ENCODE measurements at places on chromosomes 13 and 19.
A peak's percentile ranks its signal among the peaks of the same experiment; 100 is the strongest.

DNA sequence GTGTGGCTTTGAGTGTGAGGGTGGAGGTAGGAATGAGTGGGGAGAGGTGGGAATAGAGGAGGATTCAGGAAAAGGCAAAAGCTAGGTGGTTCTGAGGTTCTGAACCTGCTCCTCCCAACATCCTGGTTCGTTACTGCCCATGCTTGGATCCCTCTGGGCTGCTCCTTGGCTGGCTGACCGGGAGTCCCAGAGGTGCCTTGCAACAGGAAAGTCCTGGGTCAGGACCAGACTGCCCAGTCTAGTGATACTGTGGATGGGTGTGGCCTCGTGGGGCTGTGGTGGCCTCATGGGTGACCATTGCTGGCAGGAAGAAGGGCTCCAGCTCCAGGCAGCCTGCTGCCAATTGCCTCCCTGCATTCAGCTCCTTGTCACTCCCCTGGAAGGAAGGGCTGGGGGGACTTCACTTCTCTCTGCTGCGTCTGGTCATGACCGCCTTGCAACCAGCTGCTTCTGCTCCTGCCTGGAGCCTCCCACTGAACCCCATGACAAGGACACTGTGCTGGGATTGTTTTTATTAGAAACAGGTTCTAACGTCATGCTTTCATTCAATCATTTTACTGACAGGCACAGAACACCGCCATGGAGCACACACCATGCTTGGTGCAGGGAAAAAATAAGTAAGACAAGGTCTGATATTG, 61.5 kb upstream of the UBL3 start:
- no peak for DNase-seq

GRCh38 chr19:50158577-50158976, 4.5 kb downstream of the IZUMO2 start:
- no peak for DNase-seq

- DNase-seq: no peak
These were observed 304.8 kb upstream of the MAB21L1 start for GRCh38 chr13:35781036-35782000.

- peak; percentile 65 for DNase-seq
These were observed 1.7 kb upstream of the PNKP start for GRCh38 chr19:49869009-49869483.

- DNase-seq: no peak
These were observed 1.4 kb downstream of the CAPN12 start for GRCh38 chr19:38742906-38743305.

- DNase-seq: no peak
These were observed 6.4 kb upstream of the DNMT1 start for GRCh38 chr19:10201176-10201575.

GRCh38 chr13:98368019-98368418, 190.9 kb upstream of the RNF113B start:
- no peak for DNase-seq

- DNase-seq: no peak
These were observed at the start of gene TEAD2 for GRCh38 chr19:49362048-49362928. TEAD2 (minus strand) TSS chr19:49362416; CDS start chr19:49360075, 2,341 bp downstream.

DNA sequence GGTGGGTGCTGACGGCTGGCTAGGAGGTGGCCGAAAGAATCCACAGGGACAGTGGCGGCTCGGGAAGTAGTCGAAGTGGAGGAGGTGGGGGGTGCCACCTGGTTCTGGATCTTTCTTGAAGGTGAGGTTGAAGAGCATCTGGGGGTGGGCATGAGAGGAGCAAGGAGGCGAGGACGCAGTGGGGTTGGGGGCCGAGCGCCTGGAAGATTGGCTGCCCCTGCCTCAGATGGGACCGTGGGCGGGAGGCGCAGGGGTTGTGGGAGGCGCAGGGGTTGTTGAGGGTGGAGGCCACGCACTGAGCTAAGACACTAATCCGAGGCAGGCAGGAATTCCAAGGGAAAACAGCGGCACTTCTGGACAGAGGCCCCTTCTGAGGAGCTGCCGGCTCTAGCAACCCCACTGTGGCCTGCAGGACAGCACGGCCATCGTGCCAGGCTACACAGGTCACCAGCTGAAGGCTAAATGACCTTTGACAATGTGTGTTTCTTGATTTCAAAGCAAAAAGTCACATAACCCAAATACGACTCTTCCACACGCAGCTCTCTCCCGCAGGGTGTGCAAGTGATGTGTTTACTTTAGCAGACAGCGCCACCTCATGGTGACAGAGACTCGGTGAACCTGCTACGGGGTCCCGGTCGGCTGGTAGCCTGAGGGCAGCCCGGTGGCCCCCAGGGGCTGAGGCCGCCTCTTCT, 44.1 kb upstream of the RANBP3 start:
- peak; percentile 58 for DNase-seq

- no peak for DNase-seq
These were observed 6.7 kb upstream of the MYCBP2 start for GRCh38 chr13:77333594-77333993.

DNA sequence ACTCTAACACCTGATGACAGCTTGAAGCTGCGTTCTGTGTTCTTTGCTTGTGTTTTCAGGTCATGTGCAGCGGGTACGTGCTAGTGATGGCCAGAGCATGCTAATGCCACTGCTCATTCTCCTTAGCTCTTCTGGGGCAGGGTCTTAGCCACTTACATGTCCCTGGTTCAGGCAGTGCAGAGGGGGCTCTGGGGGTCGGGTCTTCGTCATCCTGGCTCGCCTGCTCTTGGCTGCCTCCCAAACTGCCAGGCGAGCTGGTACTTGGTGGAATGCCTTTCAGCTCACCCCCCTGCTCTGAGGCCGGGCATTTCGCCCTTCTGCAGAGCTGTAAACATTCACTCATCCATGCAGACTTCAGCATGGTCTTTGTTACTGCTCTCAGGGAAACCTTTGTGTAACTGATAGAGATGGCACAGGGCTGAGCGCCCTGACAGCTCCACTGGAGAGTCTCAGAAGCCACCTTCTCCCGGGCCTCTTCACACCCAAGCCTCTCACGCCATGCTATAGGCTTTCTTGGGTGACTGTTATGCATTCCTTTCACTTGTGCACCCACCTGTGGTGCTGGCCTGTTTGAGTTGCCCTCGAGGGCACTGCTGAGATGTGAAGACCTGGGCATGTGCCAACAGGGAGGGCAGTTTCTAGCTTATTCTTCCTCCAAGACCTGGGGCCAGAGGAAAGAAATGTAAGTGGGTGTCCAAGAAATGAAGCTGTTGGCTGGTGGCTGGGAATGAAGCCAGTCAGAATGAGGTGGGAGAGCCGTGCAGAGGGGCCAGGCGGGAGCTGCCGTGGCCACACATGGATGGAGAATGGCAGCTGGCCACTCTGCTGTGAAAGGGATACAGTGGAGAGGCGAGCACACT, 24.4 kb downstream of the FAM124A start:
- no peak for DNase-seq

DNA sequence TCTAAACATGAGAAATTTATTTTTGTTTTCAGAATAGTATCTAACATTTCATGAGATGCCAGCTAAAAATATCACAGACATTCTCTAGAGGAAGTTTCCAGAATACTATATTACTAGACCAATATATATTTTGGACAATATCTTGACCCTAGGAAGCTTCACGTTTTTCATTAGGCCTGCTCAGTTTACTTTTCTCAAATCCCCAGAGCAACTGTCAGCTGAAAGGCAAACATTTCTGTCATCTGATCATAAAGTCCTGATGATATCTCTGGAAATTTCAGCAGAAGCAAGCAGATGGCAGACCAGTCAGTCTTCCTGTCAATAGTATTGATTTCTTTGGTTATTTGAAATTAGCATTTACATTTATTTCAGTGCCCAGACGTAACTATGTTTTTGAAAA, 4.0 kb downstream of the POSTN start:
- no peak for DNase-seq

DNA sequence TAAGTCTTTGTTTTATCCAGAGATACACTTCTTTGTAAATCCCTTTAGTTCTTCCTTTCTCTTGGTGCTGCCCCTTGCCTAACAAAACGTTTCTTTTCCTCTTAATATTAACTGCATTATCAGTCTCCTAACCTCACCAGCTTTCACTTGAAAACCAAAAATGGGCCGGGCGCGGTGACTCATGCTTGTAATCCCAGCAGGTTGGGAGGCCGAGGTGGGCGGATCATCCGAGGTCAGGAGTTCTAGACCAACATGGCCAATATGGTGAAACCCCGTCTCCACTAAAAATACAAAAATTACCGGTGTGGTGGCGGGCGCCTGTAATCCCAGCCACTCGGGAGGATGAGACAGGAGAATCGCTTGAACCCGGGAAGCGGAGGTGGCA, 329.8 kb upstream of the MIR17HG start:
- DNase-seq: no peak

GRCh38 chr19:1488282-1488601, 1.9 kb downstream of the PCSK4 start:
- no peak for DNase-seq

DNA sequence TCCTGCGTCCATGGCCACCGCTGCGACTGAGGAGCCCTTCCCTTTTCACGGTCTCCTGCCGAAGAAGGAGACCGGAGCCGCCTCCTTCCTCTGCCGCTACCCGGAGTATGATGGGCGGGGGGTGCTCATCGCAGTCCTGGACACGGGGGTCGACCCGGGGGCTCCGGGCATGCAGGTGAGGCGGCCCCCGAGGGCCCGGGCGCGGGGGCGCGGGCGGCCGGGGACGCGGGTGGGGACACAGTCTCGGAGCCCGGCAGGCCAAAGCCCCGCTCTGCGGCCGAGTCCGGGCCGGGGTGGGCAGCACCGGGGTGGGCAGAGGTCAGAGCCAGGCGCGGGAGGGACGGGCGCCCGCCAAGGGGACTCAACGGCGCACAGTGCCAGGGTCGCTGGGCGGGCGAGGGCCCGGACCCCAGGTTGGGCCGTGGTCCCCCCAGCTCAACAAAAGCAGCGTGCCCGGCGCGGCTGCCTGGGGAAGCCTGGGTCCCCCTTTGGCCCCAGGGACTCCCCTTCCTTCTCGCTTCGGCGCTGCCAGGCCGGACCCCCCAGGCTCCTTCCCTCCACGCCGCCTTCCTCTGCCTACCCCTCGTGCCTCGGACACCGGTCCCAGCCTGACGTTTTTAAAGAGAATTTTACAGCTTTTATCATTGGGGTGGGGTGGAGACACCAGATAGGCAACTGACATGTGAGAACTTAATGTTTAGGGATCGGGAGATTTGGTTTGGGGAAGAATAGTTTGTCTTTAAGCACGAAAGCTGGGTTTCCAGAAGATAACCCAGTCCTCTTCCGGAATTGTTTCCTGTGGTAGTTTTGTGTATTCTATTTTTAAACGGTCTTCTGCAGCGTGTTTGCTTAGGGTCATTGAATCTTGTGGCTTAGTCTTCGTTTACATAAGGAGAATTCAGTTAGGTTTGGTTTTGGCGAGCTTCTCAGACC, 509 bp downstream of the TPP2 start:
- no peak for DNase-seq

- no peak for DNase-seq
These were observed 10.6 kb upstream of the RETN start for GRCh38 chr19:7658219-7658686.

GRCh38 chr13:106063591-106064313, 471.7 kb downstream of the EFNB2 start:
- DNase-seq: no peak

DNA sequence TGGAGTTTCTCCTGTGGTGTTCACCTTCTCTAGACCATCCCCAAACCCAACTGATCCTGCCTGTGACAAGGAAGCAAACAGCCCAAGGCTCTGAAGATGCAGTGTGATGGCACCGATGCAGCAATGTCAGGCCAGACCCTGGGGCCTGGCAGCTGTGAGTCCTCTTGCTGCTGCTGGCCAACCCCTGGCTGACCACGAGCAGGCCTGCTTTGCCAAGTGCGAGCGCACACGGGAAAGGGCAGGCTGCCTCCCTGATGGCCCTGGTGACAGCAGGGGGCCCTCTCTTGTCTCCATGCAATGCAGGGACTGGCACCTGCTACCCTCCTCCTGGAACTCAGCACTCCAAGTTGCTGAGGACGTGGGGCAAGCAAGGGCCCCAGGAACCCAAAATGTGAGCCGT, 5.4 kb upstream of the VSTM2B start:
- no peak for DNase-seq

- DNase-seq: no peak
These were observed 282.4 kb downstream of the MYO16 start for GRCh38 chr13:108911807-108912206.

GRCh38 chr13:32984857-32985626, 31.2 kb upstream of the KL start:
- DNase-seq: no peak

DNA sequence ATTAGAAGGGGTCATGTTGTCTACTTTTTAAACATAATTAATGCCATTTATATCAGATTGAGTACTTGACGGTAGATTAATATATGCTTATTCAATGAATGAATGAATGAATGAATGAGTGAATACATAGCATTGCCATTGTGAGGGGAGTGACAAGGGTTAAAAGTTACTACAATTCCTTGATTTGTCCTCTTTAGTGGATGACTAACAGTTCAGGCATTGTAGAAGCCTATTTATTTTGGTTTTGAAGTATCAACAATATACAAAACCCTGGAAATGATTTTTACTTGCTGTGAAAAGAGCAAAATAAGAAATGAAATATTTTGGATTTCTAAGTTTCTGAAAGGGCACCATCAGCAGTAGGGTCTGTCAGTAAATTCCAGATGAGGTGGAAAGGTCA, 122.7 kb downstream of the CYSLTR2 start:
- no peak for DNase-seq

- DNase-seq: no peak
These were observed 830.8 kb downstream of the DIAPH3 start for GRCh38 chr13:59332966-59333365.

- no peak for DNase-seq
These were observed 20.8 kb upstream of the SGCG start for GRCh38 chr13:23159760-23160637.

- DNase-seq: no peak
These were observed at the start of gene SMIM17 for GRCh38 chr19:56642711-56643459. SMIM17 (plus strand) TSS chr19:56643159; CDS start chr19:56645668, 2,509 bp downstream.
